Neural progenitor cell (in vitro differentiated cells): ENCODE measurements at places on chromosomes 16 and 17.

GRCh38 chr17:81422776-81423697 is 27.8 kb downstream of the BAHCC1 start:
- DNase-seq, result peak; percentile 66

DNA sequence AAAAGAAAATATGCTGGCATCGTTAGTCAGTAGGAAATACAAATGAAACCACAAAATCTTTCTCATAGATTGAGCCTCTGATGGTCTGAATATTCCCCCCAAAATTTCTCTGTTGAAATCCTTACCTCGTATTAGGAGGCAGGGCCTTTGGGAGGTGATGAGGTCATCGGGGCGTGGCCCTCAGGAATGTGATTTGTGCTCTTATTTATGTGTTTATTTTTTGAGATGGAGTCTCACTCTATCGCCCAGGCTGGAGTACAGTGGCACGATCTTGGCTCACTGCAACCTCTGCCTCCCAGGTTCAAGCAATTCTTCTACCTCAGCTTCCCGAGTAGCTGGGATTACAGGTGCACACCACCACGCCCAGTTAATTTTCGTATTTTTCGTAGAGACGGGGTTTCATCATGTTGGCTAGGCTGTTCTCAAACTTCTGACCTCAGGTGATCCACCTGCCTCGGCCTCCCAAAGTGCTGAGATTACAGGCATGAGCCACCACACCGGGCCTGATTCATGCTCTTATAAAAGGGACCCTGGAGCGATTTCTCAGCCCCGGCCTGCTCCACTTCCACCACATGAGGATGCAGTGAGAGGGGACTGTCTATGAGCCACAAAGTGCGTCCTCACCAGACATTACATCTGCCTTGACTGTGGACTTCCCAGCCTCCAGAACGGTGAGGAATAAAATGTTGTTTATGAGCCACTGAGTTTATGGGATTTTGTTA is 53.1 kb downstream of the DNAH17 start:
- DNase-seq, result no peak

GRCh38 chr17:78075011-78075410 is 53.5 kb downstream of the TMC6 start:
- no peak for DNase-seq

- peak; percentile 45 for DNase-seq
These were observed 78.3 kb upstream of the CIBAR2 start for GRCh38 chr16:85190572-85190971.

DNA sequence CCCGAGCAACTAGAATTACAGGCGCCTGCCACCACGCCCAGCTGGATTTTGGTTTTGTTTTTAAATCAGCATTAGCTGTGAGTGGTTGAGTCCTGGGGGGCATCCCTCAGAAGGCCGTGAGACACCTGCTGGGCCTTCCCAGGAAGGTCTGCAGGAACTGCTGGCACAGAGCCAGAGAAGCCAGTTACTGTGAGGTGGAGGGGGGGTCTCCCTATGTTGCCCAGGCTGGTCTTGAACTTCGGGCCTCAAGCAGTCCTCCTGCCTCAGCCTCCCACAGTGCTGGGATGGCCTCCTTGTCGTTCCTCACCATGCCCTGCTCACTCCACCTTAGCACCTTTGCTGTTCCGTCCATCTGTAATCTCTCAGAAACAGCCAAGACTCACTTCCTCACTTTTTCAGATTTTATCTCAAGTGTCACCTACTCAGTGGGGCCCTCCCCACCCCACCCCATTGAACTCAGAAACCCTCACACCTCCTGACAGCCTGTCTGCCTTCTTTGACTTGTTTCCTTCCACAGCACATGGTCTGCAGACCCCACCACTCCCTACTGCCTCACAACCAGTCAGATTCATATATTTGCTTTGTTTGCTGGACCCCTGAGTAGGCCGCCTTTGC is 62.3 kb downstream of the WSB1 start:
- no peak for DNase-seq

- DNase-seq, result no peak
These were observed 173.3 kb downstream of the MRTFB start for GRCh38 chr16:14244196-14245010.

GRCh38 chr17:7466639-7467341 is 12.6 kb downstream of the ZBTB4 start:
- DNase-seq, result no peak

GRCh38 chr17:45751466-45751865 is 32.7 kb upstream of the CRHR1 start:
- DNase-seq, result peak; percentile 45

DNA sequence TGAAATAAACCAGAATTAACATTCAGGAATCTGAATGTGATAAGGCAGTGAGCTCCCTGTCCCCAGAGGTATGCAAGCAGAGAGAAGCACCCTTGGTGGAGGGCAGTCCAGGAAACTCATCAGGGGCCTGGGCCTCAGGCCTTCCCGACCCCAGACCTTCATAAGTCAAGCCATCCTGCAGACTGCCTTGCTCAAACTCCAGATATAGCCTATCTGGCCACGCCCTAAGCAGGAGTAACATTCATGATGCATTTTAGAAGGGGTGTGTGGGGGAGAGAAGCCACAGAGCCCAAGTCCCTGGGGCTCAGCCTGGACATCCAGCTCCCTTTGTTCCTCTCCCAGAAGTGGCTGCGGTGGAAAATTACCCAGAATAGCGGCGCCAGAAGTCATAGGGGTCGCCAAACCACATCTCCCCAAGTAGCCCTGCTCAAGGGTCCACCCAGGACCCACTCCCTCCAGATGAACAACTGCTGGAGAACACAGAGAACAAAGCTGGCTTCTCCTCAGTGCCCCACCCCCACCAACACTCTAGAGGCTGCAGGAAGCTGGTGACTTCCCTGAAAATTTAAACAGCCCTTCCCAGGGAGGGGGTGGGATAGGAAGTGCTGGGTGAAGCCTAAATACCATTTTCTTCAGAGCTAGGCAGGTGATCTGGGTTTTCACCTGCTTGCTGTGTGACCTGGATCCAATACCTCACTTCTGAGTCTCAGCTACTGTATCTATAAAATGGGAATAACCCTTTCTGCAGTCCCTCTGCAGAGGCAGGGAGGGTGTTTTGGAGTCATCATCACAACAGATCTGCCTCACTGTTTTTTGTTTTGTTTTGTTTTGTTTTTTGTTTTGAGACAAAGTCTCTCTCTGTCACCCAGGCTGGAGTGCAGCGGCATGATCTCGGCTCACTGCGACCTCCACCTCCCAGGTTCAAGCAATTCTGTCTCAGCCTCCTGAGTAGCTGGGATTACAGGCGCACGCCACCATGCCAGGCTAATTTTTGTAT is 1.5 kb upstream of the SREBF1 start:
- DNase-seq, result peak; percentile 41

GRCh38 chr16:31177136-31177535 is 2.8 kb upstream of the FUS start:
- no peak for DNase-seq

GRCh38 chr16:77171745-77172635 is 19.0 kb upstream of the MON1B start:
- peak; percentile 75 for DNase-seq

DNA sequence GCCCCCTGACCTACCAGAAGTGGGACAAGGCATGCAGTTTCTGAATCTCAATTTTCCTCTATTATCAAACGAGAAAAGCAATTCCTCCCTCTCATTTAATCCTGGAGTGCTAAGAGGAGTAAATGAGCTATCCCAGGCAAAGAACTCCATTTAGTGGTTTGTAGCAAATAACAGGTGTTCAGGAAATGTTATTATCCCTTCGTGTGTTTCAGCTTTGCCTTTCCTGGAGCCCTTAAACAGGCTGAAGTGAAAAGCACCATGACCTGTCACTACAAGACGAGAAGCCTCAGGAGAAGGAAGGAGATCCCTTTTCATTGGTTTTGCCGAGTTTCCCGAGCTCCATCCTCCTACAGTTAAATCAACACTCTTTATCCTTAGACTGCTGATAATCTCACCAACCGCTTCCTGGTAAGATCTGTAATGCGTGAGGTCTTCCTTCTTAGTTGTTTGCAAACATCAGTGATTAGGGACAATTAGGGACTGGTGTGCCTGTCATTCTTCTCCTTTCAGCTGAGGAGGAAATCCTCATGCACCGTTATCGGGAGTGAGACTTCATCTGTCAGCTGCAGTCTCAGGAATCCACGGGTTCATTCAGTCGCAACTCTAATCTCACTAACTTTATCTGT is 30.8 kb upstream of the MYOCD start:
- peak; percentile 40 for DNase-seq

GRCh38 chr17:41782142-41782541 is 4.4 kb downstream of the JUP start:
- no peak for DNase-seq

DNA sequence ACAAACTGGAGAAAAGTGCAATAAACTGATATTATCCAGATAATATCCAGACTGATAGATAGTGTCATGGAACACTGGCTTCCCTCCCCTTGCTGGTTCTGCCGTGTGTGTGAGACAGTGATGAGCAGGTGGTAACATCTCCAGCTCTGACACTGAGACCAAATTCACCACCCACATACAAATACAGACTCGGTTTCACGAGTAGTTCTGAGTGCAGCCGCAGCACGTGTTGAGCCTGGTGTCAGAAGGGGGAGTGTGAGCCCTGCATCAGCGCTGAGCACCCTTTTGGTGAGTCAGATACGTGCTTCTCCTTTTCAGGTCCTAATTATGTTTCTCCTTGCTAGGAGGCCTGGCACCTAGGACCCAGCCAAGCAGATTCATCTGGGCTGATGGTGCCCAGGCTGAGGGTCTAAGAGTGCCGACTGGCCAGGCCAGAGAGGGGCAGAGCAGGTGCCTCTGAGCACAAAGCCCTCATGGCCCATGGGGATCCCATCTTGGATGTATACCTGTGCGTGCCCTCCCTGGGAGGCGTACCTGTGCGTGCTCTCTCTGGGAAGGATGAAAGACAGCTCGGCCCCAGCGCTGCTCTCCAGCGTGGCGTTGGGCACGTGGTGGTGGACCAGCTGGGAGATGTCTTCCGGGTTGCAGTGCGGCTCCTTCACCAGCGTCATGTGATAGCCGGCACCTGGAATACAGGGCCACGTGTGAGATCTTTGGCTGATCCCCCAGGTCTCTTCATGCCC is 27.3 kb upstream of the RNPS1 start:
- no peak for DNase-seq

DNA sequence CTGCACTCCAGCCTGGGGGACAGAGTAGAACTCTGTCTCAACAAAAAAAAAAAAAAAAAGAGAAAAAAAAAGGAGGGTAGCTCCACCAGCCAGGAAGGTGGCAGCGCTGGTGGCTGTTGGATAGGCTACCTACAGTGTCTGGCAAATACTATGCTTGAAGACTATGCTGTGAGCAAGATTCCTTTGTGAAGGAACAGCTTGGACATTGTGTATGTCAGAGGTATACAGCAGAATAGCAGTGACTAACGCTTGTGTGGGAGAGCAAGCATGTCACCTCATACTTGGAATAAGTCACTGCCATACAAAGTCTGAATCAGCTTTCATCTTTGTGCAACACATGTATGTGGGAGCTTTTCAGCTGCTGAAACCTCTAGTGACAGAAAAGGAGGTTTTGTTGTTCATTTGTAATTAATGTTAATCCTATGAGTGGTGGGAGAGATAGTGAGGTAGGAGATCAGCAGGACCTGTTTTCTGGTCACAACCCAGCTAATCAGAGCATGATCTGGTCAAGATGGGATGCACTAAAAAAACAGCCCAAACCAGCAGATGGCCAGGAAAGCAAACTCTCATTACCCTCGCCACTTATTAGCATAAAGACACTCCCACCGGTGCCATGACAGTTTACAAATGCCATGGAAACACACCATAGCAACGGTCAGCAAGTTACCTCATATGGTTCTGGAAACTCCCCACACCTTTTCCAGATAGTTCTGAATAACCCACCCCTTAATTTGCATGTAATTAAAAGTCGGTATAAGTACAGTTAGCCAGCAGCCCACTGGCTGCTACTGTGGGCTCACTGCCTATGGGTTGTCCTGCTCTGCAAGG is 6.8 kb upstream of the ITGAD start:
- DNase-seq, result no peak

DNA sequence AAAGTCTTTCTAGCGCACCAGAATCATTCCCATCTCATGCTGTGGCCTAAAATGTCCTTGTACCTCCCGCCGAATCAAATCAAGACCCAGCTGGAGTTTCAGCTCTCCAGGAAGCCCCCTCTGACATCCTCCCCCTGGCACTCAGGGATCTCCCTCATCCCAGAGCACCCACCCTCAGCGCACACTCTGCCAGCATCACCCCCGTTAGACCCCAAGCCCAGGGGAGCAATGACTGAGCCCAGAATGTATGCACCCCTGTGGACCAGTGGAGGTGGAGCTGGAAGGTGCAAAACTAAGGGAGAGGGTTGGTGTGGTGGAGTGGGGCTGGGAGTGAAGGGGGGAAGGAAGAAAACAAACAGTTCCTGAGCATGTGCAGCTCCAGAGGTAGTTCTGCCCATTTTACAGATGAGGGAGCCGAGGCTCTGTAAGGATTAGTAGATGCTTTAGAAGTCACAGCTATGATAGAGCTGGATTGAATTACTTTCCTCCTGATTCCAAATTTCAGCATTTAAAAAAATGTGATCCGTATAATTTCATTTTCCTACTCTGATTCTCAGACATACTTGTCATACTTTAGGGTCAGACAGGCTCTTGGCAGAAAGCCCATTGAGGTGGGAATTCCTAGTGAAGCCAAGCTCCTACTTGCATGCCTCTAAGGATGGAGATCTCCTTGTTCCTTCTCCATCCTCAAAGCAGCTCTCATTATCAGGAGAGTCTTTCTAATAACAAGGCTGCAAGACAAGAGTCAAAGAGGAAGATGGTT is 242.7 kb downstream of the KATNIP start:
- DNase-seq, result no peak

DNA sequence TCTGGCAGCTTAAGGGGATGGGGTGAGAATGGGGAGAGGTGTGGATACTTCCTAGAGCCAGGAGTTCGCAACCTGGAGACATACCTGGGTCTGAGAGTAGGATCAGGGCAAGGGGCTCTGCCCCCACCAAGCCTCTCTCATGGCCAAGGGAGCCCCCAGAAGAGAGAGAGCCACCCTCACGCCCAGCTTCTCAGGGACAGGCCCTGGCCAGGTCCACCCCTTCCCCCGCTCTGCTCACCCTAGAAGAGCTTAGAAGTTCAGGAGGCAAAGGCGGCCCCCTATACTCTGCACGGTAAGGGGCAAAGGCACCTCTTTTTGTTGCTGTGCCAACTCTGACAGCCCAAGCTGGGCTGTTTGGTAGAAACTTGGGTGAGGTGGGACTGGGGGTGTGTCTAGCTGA is 69.3 kb upstream of the TMEM97 start:
- no peak for DNase-seq

GRCh38 chr17:63966646-63967264 is 6.0 kb downstream of the SCN4A start:
- no peak for DNase-seq

DNA sequence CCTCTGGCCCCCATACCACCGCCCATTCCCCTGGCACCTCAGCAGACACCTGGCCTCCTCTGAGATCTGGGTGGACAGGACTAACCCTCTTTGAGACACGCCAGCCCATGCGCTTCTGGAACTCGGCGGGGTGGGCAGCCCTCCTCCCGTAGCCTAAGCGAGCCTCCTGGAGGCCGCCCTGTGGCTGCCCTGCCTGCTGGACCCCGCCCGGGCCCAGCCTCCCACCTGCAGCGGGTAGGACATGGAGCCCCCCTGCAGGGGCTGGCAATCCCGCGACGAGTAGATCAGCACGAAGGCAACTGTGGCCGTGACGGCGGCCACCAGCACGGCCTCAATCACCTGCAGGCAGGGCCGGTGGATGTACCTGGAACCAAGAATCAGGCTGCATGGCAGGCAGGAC is 8.2 kb upstream of the CCDC154 start:
- DNase-seq, result no peak

GRCh38 chr17:48333034-48333530 is 96.9 kb downstream of the SKAP1 start:
- DNase-seq, result no peak

- DNase-seq, result no peak
These were observed 138.0 kb upstream of the SDK2 start for GRCh38 chr17:73782231-73782630.
